ENCODE measurements at places on chromosomes 1 and 21. TPM values are rescaled to one million over a fixed set of nuclear protein-coding genes. Genes with fewer than 3 reads are reported as not detected.

- no peaks in the 10 kb centered on the region for H3K27me3 ChIP-seq
- H3K36me3 ChIP-seq: no peaks in the 10 kb centered on the region
- H3K27ac ChIP-seq: no peak overlapping the region
- no peak overlapping the region for H3K4me3 ChIP-seq
- peaks cover 9% of the 10 kb centered on the region for H3K4me1 ChIP-seq
- peak; percentile 49 for DNase-seq
These were observed 34.4 kb upstream of the ID3 start for GRCh38 chr1:23593556-23594148.

GRCh38 chr1:177054542-177054941 lies 110.0 kb downstream of the ASTN1 start:
- H3K4me3 ChIP-seq: no peak overlapping the region
- H3K36me3 ChIP-seq: no peaks in the 10 kb centered on the region
- no peaks in the 10 kb centered on the region for H3K4me1 ChIP-seq
- no peaks in the 10 kb centered on the region for H3K27me3 ChIP-seq

DNA sequence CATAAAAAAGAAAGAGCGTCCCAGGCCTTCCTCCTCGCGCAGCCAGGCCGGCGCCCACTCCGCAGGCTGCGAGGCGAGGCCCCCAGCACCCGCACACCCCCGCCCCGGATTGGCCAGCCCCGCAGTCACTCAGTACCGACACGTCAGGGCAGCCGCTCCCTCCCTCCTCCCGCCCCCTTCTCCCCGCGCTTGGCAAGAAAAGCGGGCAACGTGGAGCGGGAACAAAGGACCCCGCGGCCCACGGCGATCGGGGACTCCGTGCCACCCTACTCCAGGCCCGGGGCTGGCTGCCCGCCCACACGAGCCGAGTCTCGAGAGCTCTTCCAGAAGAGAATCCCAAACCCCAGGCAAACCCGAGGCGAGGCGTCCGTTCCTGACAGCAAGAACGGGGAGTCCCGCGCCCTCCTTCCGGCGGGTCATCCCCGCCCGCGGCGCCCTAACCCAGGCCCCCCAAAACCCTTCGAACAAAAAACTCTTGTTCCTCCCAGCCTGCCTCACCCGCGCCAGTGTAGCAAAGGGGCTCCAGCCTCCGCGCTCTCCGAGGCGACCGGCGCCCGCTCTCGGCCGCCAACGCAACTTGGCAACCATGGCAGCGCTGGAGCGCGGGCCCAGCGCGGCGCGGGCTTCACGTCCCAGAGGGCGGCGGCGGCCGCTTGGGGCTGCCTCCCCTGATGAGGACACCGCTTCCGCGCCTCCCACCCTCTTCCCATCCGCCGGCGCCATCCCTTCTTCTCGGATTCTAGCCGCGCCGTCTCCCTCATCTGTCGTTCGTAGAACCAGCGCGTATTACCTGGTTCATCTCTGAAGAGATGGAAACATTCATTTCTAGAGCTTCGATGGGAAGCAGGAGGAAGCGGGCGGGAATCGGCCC lies 645 bp downstream of the IVNS1ABP start:
- H3K4me1 ChIP-seq: peaks cover 19% of the 10 kb centered on the region
- peak overlapping the region; percentile 94 for H3K27ac ChIP-seq
- peak; percentile 84 for DNase-seq
- H3K36me3 ChIP-seq: no peaks in the 10 kb centered on the region
- no peaks in the 10 kb centered on the region for H3K27me3 ChIP-seq
- H3K4me3 ChIP-seq: peak overlapping the region; percentile 85

GRCh38 chr21:29159842-29160241 lies 29.4 kb downstream of the MAP3K7CL start:
- DNase-seq: no peak
- H3K36me3 ChIP-seq: peaks cover 13% of the 10 kb centered on the region
- no peak overlapping the region for H3K4me3 ChIP-seq
- H3K27me3 ChIP-seq: no peaks in the 10 kb centered on the region
- peaks cover 17% of the 10 kb centered on the region for H3K4me1 ChIP-seq

DNA sequence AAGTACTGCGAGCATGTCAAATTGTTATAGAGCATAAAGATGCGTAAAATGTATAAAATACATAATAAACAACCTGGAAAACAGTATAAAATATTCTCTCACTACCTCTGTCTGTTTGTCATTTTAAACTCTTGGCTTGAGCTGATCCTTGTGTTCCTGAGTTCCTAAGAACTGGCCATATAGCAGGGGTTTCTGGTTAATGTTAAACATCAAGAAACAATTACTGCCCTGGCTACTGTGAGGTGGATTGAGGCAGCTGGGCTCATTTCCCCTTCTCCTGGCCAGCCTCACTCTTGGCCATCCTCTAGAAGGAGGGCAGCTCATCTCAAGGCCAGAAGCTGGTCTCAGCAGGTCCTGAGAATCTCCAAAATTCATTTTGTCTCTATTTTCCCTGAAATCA lies 297.3 kb upstream of the USP24 start:
- DNase-seq: no peak
- no peaks in the 10 kb centered on the region for H3K36me3 ChIP-seq
- peaks cover under 1% of the 10 kb centered on the region for H3K4me1 ChIP-seq
- no peak overlapping the region for H3K27ac ChIP-seq
- H3K27me3 ChIP-seq: no peaks in the 10 kb centered on the region

- no peaks in the 10 kb centered on the region for H3K4me1 ChIP-seq
- H3K36me3 ChIP-seq: no peaks in the 10 kb centered on the region
- H3K27me3 ChIP-seq: no peaks in the 10 kb centered on the region
- no peak overlapping the region for H3K4me3 ChIP-seq
- no peak for DNase-seq
- H3K27ac ChIP-seq: no peak overlapping the region
These were observed 23.4 kb upstream of the NUF2 start for GRCh38 chr1:163298365-163298764.

GRCh38 chr1:234707641-234708040 lies 97.7 kb upstream of the IRF2BP2 start:
- DNase-seq: peak; percentile 48
- H3K4me1 ChIP-seq: peaks cover 17% of the 10 kb centered on the region
- no peaks in the 10 kb centered on the region for H3K36me3 ChIP-seq
- H3K27me3 ChIP-seq: no peaks in the 10 kb centered on the region
- no peak overlapping the region for H3K27ac ChIP-seq

DNA sequence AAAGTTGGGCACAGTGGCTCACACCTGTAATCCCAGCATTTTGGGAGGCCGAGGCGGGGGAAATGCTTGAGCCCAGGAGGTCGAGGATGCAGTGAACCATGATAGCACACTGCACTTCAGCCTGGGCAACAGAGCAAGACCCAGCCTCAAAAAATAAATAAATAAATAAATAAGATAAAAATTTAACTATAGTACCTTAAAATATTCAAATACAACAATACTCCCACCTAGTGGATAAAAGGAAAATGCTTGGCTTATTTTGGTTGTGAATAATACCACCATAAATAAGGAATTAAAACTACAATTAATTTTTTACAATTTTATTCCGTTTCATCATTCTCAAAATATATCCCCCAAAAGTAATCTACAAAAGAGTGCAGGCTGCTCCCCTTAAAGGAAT lies 8.1 kb downstream of the PSMG1 start:
- peaks cover 32% of the 10 kb centered on the region for H3K36me3 ChIP-seq
- no peaks in the 10 kb centered on the region for H3K27me3 ChIP-seq
- no peak for DNase-seq
- no peak overlapping the region for H3K27ac ChIP-seq

- H3K4me1 ChIP-seq: no peaks in the 10 kb centered on the region
- H3K4me3 ChIP-seq: no peak overlapping the region
- no peak for DNase-seq
These were observed 566.6 kb upstream of the NR5A2 start for GRCh38 chr1:199460933-199461332.

- no peak overlapping the region for H3K4me3 ChIP-seq
- H3K4me1 ChIP-seq: no peaks in the 10 kb centered on the region
- no peak for DNase-seq
- no peaks in the 10 kb centered on the region for H3K27me3 ChIP-seq
- H3K27ac ChIP-seq: no peak overlapping the region
- H3K36me3 ChIP-seq: no peaks in the 10 kb centered on the region
These were observed 163.6 kb upstream of the PALMD start for GRCh38 chr1:99482286-99482685.

DNA sequence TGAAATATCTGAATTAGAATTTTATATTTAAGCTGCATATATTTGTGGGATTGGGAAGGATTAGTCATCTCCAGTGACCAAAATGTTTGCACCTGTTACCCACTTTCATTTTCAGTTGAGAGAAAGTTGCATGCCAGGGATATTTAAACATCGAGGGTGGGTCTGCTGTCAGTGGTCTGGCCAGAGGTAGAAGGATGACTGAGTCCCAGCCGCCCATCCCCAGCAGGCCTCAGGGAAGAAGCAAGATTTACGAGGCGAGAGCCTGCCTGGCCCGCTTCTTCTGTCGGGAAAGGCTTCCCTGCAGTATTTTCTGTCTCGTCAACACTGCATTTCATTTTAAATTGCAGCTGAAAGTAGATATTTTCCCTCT lies 1.4 kb upstream of the MAN1C1 start:
- H3K27me3 ChIP-seq: peaks cover 60% of the 10 kb centered on the region
- no peaks in the 10 kb centered on the region for H3K36me3 ChIP-seq
- no peak overlapping the region for H3K27ac ChIP-seq
- H3K4me1 ChIP-seq: peaks cover 5% of the 10 kb centered on the region

GRCh38 chr1:100719490-100719889 lies at the start of gene VCAM1:
TSS of gene VCAM1 (plus strand) at chr1:100719742. CDS start at chr1:100719861, 119 bp downstream.
- H3K4me1 ChIP-seq: no peaks in the 10 kb centered on the region
- H3K27me3 ChIP-seq: no peaks in the 10 kb centered on the region
- H3K27ac ChIP-seq: no peak within 1 kb of the TSS
- H3K36me3 ChIP-seq: no peaks in the 10 kb centered on the region
- DNase-seq: no peak
- H3K4me3 ChIP-seq: no peak within 1 kb of the TSS

DNA sequence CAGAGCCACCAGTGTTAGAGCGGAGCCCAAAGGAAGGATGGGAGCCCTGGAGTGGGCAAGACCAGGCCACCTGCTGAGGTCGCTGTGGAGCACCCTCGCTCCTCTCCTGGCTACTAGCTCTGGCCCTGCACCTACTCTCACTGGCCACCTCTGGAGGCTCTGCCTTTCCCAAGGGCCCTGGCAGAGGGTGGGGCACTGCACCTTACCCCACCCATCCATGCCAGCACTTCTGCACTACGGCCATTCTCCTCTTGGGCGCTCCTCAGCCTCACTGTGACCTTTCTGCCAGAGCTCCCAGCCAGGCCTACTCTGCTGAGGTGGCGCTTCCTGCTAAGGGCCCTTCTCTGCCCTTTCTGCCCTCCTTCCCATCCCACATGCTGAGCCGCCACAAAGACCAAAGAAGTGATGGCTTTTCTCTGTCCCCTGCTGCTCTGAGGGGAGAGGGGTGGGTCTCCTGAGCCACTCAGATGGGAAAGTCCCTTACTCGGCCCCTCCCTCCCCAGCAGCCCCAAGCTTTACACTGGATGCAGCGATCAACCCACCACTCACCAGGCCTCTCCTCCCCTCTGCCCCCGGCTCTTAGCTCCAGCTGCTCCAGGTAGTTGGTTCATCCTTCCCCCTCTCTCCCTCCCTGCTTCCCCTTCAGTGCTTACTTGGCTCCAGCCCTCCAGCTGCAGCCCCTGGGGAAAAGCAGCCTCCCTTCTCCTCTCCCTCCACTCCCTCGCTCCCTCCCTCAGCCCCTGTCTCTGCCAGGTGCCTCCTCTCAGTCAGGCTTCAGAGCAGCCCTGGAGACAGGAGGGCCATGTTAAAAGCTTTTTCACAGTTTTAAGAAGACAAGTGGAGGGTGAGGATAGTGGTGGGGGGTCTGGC lies 14.8 kb upstream of the TMEM222 start:
- no peaks in the 10 kb centered on the region for H3K36me3 ChIP-seq
- no peak overlapping the region for H3K4me3 ChIP-seq
- H3K4me1 ChIP-seq: no peaks in the 10 kb centered on the region
- no peak for DNase-seq
- H3K27me3 ChIP-seq: no peaks in the 10 kb centered on the region

DNA sequence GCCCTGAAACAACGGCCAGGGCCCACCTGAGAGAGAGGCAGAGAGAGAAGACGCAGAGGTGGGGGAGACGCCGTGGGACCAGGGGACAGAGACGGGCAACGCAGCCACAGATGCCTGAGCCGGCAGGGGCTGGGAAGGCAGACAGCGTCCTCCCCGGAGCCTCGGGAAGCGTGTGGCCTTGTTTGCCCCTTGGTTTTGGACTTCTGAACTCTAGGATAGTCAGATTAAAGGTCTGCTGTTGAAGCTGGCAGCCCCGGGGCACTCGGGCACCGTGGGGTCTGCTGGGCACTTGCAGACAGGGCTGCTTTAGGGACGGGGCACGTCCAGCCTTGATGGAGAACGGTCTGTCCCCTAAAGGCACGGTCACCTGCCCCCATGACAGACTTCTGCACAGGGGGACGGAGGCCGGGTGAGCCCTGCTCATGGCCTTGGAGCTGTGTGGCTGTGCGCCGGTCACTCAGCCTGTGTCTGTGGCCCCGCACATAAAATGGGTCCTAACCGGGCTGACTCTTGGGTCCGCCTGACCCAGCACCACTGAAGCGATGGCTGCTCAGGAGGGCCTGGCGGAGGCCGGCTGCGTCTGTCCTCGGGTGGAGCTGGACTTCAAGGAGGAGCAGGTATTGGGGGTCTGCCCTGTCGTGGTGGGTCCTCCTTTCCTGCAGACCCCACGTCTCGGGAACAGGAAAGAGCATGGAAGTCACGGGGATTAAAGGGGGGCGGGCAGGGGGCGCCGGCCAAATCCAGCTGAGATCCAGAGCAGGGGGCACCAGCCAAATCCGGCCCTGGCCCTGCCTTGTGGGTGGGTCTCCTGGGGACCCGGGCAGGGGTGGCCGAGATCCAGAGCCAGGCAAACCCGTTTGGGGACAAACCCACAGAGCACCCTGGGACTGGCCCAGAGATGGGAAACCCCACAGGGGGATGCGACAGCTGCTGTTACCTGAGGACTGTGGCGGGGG lies 9.6 kb upstream of the RNF223 start:
- H3K36me3 ChIP-seq: no peaks in the 10 kb centered on the region
- H3K27me3 ChIP-seq: no peaks in the 10 kb centered on the region
- H3K27ac ChIP-seq: no peak overlapping the region
- DNase-seq: no peak
- H3K4me3 ChIP-seq: no peak overlapping the region

- H3K27me3 ChIP-seq: no peaks in the 10 kb centered on the region
- peak overlapping the region; percentile 90 for H3K4me3 ChIP-seq
These were observed 941 bp downstream of the ARNT start for GRCh38 chr1:150875197-150876118.

DNA sequence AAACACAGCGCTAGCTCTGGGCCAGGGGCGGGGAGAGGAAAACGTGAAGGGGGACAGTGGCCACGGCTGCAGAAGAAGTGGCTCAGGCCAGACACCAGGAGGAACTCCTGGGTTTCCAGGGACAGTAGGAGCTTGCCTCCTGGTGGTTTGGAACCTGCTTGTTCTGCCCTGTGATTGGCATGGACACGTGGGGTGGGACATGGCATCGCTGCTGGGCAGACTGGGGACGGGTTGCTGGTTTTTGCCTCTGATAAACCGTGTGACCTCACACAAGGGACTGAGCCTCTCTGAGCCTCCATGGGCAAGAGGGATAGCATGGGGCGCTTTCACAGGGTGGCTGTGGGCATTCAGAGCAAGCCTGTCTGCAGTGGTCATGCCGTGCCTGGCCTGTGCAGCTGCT lies 7.5 kb upstream of the PLCH2 start:
- H3K4me3 ChIP-seq: no peak overlapping the region
- no peak overlapping the region for H3K27ac ChIP-seq
- H3K27me3 ChIP-seq: peaks cover 4% of the 10 kb centered on the region
- no peaks in the 10 kb centered on the region for H3K36me3 ChIP-seq

MMP23B gene
- 40.7 TPM for total RNA-seq

SYCP1 gene
- not detected for total RNA-seq

TFF2 gene
- not detected for total RNA-seq

GBP6 gene
- not detected for total RNA-seq

CACNA1E gene
- 0.07 TPM for total RNA-seq

KLF17 gene
- total RNA-seq: 0.09 TPM

ESRRG gene
- 0.79 TPM for total RNA-seq

S100A1 gene
- 1.7 TPM for total RNA-seq

MSH4 gene
- total RNA-seq: 0.34 TPM

Data from astrocyte (in vitro differentiated cells and primary cell).